ENCODE measurements at places on chromosomes 7 and 10.
A peak's percentile ranks its signal among the peaks of the same experiment; 100 is the strongest.

GRCh38 chr10:44376472-44377099 lies 8.3 kb downstream of the CXCL12 start:
- DNase-seq, result no peak

GRCh38 chr7:137682596-137682995 lies 164.2 kb downstream of the DGKI start:
- no peak for DNase-seq

DNA sequence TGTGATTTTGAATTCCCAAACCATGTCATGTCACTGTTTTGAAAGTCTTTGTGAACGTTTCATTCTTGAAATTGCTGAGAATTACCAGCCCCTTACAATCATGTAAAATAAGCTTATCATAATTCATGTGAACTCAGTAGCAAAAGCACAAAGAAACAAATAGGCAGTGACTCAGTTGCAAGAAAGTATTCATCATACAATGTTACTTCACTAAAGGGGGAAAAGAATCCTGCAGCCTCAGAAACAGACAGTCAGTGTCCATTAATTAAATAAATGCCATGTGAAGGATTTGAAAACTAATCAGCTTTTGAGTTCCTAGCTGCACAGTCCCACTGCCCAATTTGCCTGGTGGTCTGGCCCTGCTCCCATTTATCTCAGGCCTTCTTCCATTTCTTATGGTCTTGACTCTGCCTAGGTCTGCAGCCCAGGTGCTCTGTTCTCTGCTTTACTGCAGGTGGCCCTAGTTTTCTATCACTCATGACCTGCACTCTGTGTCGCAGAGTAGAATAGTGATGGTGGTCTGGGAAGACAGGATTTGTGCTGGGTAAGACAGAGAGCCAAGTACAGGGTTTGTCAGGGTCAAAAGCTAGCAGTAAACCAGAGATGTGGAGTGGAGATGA lies 99.7 kb downstream of the PLCE1 start:
- DNase-seq, result no peak

- DNase-seq, result no peak
Observed at GRCh38 chr7:92403760-92404074, 43.6 kb upstream of the GATAD1 start.

- no peak for DNase-seq
Observed at GRCh38 chr10:66204838-66205237, 721.0 kb upstream of the LRRTM3 start.

GRCh38 chr7:122746948-122747347 lies 44.2 kb upstream of the RNF148 start:
- peak; percentile 50 for DNase-seq

DNA sequence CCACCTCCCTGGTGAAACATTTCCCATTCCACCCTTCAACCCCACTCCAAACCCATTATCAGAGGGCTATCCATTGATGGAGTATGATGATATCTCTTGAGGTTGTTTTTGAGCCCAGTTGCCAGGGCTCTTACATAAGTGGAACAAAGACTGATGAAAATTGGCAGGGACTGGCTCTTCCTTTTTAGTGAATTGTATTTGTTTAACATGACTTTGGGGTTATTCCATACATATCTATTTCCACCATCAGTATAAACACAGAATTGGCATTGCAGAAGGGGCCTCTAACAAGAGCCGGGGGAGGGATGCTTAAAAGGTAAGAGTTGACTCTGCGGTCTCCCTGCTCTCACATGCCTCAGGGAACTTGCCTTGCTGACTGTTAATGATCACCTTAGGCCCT lies 28.9 kb downstream of the FZD1 start:
- DNase-seq, result no peak

GRCh38 chr10:88881320-88881719 lies 1.3 kb downstream of the STAMBPL1 start:
- DNase-seq, result no peak

GRCh38 chr10:110460111-110460809 lies 37.4 kb upstream of the DUSP5 start:
- DNase-seq, result peak; percentile 19

GRCh38 chr7:142445019-142445686 lies 187.3 kb upstream of the PRSS58 start:
- no peak for DNase-seq
